A549 treated with DMSO at 1 μM for 4 hours (cell line): ENCODE measurements at places on chromosomes 1 and 21. TPM values are rescaled to one million over a fixed set of nuclear protein-coding genes. Genes with fewer than 3 reads are reported as not detected.

The LCE1B gene
- not detected in 5 replicates for total RNA-seq

The AMY2A gene
- not detected in 5 replicates for total RNA-seq

The SH3BP5L gene
- 24.8 to 29.0 TPM (median 27.3 TPM) in 5 replicates for total RNA-seq

The TCHH gene
- 0.17 to 0.28 TPM (median 0.24 TPM) in 5 replicates for total RNA-seq

The NUDT4B gene
- 0.43 to 3.0 TPM (median 1.2 TPM) in 5 replicates for total RNA-seq

The PIGK gene
- 21.5 to 27.7 TPM (median 23.9 TPM) in 5 replicates for total RNA-seq

The TCEANC2 gene
- total RNA-seq, result 1.6 to 4.0 TPM (median 3.1 TPM) in 5 replicates

The CLCA4 gene
- not detected in 5 replicates for total RNA-seq

The TMEM125 gene
- total RNA-seq, result not detected in 5 replicates

The SLC16A4 gene
- total RNA-seq, result 30.9 to 43.6 TPM (median 40.3 TPM) in 5 replicates

The TMEM167B gene
- total RNA-seq, result 7.7 to 11.7 TPM (median 10.6 TPM) in 5 replicates

The MROH9 gene
- not detected in 5 replicates for total RNA-seq

The TMEM269 gene
- total RNA-seq, result 0.07 to 0.15 TPM (median 0.09 TPM) in 5 replicates

The COL9A2 gene
- 0.14 to 0.49 TPM (median 0.19 TPM) in 5 replicates for total RNA-seq

The GPA33 gene
- total RNA-seq, result not detected in 5 replicates

The CRNN gene
- not detected in 5 replicates for total RNA-seq

The LCE2A gene
- not detected in 5 replicates for total RNA-seq

The REN gene
- not detected in 5 replicates for total RNA-seq

The AIRE gene
- total RNA-seq, result not detected in 5 replicates
